ENCODE measurements at places on chromosomes 16 and 17.

GRCh38 chr17:38428643-38429371 is 543 bp downstream of the ARHGAP23 start:
- H3K27me3 ChIP-seq = peaks cover 60% of the 10 kb centered on the region
- peak; percentile 47 for ATAC-seq

DNA sequence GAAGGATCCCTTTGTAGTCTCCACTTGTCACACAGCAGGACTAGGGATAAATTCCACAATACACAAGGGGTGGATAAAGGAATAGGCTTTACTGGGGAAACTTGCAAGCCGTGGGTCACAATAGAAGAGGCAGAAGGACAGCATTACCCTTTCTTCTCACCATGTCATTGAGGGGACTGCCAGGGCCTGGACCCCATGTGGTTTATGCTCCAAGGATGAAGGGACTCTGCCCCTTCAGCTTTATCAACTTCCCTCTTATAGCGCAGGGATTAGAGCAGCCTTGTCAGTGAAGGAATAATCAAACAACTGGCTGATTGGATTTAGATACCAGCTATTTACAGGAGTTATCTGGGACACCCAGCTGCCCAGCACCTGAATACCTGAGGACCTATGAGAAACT is 89.8 kb downstream of the HS3ST2 start:
- ATAC-seq = no peak
- H3K27me3 ChIP-seq = peaks cover 25% of the 10 kb centered on the region
- no peak overlapping the region for H3K4me3 ChIP-seq
- H3K4me1 ChIP-seq = no peaks in the 10 kb centered on the region
- no peaks in the 10 kb centered on the region for H3K36me3 ChIP-seq
- H3K27ac ChIP-seq = no peak overlapping the region

DNA sequence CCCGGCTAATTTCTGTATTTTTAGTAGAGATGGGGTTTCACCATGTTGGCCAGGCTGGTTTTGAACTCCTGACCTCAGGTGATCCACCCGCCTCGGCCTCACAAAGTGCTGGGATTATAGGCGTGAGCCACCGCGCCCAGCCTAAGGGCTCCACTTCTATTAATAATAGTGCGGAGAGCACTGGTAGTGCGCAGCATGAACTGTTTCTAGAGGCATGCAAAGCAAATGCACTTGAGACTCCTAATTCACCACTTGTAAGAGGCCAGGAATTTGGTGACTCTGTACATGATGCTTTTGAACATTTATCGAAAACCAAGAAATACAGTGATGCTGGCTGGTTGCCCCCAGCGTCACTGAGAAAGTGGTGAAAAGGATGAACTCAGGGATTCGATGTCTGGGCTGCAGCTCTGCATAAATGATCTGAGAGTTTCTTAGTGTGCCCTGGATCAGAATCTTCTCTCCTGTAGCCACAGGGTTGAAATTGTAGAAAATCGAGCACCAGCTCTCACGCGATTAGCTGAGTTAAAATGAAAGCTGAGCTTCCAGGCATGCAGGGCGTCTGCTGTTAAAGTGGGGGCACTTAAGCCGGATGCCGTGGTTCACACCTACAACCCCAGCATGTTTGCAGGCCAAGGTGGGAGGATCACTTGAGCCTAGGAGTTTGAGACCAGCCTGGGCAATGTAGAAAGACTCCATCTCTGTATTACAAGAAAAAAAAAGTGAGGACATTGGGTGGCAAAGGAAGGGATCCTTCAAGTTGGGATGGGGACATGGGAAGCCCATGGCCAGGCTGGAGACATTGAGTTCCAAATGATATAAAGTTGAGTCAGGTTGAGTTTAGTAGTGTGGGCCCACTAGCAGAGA is 4.8 kb downstream of the RNF213 start:
- H3K36me3 ChIP-seq = peaks cover 11% of the 10 kb centered on the region
- H3K4me3 ChIP-seq = peak overlapping the region; percentile 87
- H3K27ac ChIP-seq = peak overlapping the region; percentile 90
- ATAC-seq = peak; percentile 54
- H3K4me1 ChIP-seq = peaks cover 46% of the 10 kb centered on the region
- no peaks in the 10 kb centered on the region for H3K27me3 ChIP-seq

- no peak overlapping the region for H3K27ac ChIP-seq
- no peak for ATAC-seq
- no peaks in the 10 kb centered on the region for H3K36me3 ChIP-seq
- H3K27me3 ChIP-seq = no peaks in the 10 kb centered on the region
Measured at GRCh38 chr17:8391711-8392110, 5.9 kb downstream of the RNF222 start.

- peaks cover 10% of the 10 kb centered on the region for H3K4me1 ChIP-seq
- H3K4me3 ChIP-seq = no peak overlapping the region
- peak overlapping the region; percentile 22 for H3K27ac ChIP-seq
- ATAC-seq = peak; percentile 77
Measured at GRCh38 chr17:57174591-57174990, 81.7 kb upstream of the MSI2 start.

- H3K27ac ChIP-seq = peak overlapping the region; percentile 81
- no peaks in the 10 kb centered on the region for H3K27me3 ChIP-seq
- ATAC-seq = peak; percentile 14
- peaks cover 4% of the 10 kb centered on the region for H3K36me3 ChIP-seq
- H3K4me1 ChIP-seq = peaks cover 49% of the 10 kb centered on the region
Measured at GRCh38 chr17:19005137-19005773, 691 bp upstream of the FAM83G start.

- H3K4me1 ChIP-seq = peaks cover 9% of the 10 kb centered on the region
- ATAC-seq = no peak
- H3K36me3 ChIP-seq = no peaks in the 10 kb centered on the region
Measured at GRCh38 chr17:80449194-80449929, 27.0 kb downstream of the NPTX1 start.

GRCh38 chr16:56848955-56849689 is 15.9 kb upstream of the SLC12A3 start:
- ATAC-seq = no peak
- no peak overlapping the region for H3K4me3 ChIP-seq
- H3K27ac ChIP-seq = peak overlapping the region; percentile 87
- H3K4me1 ChIP-seq = peaks cover 26% of the 10 kb centered on the region

- H3K27ac ChIP-seq = peak overlapping the region; percentile 87
- H3K27me3 ChIP-seq = no peaks in the 10 kb centered on the region
- no peak for ATAC-seq
- peaks cover 15% of the 10 kb centered on the region for H3K36me3 ChIP-seq
Measured at GRCh38 chr16:2511996-2512734, 1.6 kb upstream of the ATP6V0C start.

DNA sequence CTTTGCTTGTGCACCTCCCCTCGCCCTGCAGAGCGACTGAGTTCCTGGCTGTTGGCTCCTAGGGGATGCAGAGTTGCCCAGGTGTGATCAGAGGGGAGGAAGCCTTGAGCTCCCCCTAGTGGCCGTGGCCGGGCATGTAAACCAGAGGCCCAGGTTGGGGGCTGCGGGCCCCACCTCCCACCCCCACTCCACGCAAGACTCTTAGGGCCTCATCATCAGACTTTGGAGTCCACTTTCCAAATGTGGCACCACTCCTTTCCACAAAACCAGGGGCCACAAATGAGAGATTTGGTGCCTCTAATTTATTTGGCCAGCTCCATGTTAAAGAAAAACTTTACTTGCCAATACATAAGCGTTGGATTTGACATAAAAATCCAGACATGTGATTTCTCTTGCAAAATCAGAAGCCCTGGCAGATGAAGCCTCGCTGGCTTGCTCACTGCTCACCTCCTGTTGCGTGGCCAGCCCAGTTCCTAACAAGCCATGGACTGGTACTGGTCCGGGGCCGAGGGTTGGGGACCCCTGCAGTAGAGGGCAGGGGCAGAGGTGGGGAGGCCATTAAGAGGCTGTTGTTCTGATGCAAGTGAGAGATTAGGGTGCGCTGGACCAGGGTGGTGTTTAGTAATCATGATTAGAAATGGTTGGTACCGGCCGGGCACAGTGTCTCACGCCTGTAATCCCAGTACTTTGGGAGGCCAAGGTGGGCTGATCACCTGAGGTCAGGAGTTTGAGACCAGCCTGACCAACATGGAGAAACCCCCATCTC is 28.7 kb upstream of the GAS7 start:
- H3K27ac ChIP-seq = no peak overlapping the region
- ATAC-seq = no peak
- no peaks in the 10 kb centered on the region for H3K36me3 ChIP-seq
- no peaks in the 10 kb centered on the region for H3K4me1 ChIP-seq

DNA sequence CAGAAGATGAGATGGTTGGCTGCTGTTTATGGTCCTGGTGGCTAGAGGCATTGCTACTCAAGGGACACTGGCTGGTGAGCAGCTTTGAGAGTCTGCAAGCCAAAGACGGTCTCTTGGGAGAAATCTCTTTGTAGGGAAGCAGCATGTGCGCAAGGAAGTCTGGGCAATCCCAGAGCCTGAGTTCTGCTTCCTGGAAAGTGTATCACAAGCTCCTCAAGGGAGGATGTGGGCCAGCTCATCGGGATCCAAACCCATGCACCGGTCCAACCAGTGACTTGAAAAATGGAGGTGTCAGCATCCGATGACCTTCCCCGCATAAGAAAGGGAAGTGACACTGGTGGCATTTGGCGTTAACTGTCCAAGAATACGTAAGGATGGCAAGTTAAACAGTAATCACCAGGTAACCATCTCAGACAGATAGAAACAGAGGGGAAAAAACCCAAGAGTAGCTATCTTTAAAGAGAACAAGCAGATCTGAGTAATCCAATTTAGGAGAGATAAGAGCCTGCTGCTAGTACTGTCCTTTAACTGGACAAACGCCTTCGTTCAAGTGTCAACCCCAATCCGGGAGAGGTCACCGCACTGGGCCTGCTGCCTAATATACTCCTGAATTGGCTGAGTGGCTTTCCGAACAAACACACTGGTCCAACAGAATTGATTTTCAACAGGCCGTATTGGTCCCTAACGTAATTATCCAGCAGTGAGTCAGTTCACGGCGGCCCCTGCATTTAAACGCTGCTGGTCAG is 303.0 kb upstream of the ZFHX3 start:
- H3K36me3 ChIP-seq = no peaks in the 10 kb centered on the region
- H3K27ac ChIP-seq = no peak overlapping the region
- ATAC-seq = no peak
- no peaks in the 10 kb centered on the region for H3K27me3 ChIP-seq

DNA sequence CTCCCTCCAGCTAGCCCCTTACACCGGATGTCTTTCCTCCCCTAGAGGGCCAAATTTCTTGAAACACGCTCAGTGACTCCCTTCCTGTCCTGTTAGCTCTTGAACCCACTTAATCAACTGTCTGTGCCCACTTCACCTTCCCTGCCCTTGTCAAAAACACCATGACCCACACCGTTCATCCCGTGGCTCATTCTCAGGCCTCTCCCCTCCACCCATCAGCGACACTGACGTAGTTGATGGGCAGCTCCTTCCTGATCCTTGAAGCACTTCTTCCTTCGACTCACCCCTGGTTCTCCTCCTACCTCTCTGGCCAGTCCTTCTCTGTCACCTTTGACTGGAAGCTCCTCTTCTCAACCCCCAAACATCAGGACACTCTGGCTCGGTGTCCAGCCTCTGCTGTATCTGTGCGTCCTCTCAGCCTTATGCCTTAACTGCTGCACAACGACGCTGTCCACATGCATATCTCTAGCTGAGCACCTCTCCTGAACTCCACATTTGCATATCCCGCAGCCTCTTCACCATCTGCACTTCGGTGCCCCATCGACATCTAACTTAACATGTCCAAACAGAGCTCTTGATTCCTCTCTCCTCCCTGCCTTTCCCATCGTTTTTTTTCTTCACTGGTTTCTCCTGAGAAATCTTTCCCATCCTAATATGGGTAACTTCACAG is 39.3 kb upstream of the CCDC182 start:
- no peaks in the 10 kb centered on the region for H3K36me3 ChIP-seq
- peaks cover 25% of the 10 kb centered on the region for H3K27me3 ChIP-seq
- H3K4me3 ChIP-seq = no peak overlapping the region
- H3K4me1 ChIP-seq = no peaks in the 10 kb centered on the region

- H3K4me1 ChIP-seq = peaks cover 3% of the 10 kb centered on the region
- H3K27me3 ChIP-seq = peaks cover 50% of the 10 kb centered on the region
- H3K27ac ChIP-seq = no peak overlapping the region
Measured at GRCh38 chr16:79610771-79611170, 10.2 kb upstream of the MAF start.
